ENCODE measurements at places on chromosomes 7 and 10.

- DNase-seq, result no peak
Observed at GRCh38 chr7:6074612-6075380, 43.6 kb downstream of the ANKRD61 start.

DNA sequence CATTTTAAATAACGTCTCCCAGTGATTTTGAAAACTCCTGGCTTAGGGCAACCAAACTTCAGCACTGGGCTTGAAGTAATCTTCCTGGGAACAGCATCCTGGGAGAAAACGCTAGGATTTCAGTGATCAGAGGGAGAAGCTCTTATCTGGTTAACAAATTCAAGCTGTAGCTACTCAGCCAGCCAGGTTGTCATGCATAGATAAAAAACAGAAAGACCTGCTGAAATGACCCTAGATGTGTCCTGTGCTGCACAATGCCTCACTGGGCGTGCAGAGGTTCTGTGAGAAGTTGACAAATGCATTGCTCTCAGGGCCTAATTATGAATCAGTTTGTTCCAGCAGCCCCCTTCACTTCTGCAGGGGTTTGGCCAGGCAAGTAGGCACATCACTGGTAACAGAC is 68.9 kb upstream of the CHCHD3 start:
- DNase-seq, result no peak

- DNase-seq, result peak; percentile 84
Observed at GRCh38 chr10:88070080-88070880, 206.9 kb downstream of the PTEN start.

DNA sequence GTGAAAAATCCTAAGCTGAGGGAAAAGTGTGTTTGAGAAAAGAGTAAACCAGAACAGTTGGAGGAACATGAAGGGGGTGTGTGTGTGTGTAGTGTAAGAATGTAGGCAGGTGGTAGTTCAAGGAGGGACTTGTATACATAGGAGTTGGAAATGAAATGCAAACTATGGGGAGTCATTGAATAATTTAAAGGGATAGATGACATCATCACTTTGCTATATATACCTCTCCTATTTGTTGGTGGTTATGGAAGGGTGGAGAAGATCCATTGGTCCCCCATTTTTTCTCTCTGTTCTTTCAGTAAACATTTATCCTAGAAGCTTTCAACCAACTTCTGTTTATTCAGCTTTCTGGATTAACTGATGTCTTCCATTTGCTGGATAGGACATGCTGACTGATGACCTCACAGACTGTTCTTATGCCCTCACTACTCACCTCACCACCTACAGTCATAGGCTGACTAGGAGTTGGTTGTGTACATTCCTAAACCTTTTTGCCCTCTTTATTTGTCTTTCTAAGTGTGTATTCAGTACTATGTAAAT is 20.8 kb downstream of the PPP1R9A start:
- no peak for DNase-seq

DNA sequence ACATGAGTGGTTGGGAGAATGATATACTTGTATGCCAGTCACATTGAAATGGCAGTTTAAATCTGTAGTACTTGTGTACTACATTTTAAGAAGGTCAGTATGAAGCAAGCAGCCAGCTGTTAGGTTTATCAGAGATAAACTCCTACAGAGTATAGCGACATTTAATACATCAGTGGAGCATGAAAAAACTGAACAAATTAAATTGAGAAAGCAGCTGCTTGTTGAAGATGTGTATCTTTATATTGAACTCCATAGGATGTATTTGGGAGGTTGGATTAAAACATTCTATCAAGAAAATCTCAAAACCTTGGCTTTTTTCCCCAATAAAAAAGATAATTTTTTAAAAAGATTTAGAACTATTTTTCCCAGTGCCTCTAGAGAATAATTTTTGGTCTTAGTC is 47.8 kb downstream of the PHF14 start:
- DNase-seq, result no peak

- no peak for DNase-seq
Observed at GRCh38 chr7:41084381-41084780, 618.5 kb downstream of the INHBA start.

DNA sequence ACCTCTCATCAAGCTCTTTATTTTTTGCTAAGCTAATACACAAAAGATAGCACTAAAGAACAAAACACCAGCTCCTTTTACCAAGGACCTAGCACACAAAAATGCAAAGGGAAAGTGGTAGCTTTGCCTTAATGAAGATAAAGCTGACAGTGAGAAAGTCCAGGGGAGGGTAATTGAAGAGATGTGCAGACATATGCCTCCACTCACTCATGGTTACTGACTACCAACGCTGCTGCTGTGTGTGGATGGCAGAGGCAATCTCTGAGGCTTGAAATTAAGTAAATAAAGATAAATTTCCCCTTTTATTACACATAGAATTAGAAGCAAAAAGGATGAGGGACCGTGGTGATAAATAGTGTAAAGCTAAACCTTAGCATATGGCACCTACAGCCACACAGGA is 87.0 kb downstream of the HGF start:
- DNase-seq, result no peak

- no peak for DNase-seq
Observed at GRCh38 chr10:126673565-126673964, 3.1 kb upstream of the C10orf90 start.

DNA sequence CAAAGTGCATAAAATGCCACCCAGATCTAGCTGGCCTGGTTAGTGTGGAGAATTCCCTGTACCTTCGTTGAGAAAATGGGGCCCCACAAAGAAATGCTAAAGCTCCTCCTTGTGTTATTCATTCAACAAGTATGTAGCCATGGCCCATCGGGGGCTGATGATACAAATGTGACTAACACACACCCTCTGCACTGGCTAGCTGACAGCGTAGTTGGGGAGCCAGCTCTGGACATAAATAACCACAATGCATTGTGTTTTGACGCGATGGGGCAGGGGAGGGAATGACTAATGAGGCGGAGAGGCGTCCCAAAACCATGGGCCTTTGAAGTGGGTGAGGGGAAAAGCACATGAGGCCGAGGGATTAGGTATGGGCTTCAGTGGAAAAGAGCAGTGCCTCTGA is 28.2 kb upstream of the ASL start:
- no peak for DNase-seq

- DNase-seq, result no peak
Observed at GRCh38 chr7:144936314-144936713, 100.5 kb upstream of the TPK1 start.

DNA sequence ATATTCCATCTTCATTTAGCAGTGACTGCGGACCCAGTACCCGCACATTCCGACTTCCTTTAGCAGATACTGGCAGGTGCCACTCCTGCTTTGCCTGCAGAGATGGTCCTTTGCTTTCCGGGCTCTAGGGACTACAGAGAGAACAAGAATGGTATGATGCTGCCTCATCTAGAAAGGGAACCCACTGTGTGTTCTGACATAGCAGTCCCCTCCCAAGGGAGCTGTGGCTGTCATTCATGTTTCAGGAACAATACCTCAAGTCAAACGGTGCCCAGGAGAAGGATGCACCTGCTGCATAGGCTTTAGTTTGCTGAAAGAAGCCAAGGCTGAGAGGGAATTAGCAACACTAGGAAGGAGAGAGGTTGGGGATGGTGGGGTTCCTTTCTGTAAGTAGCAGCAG is 15.9 kb upstream of the TMEM72 start:
- DNase-seq, result no peak

GRCh38 chr7:42350801-42351200 is 113.8 kb upstream of the GLI3 start:
- DNase-seq, result no peak

- DNase-seq, result no peak
Observed at GRCh38 chr7:73844848-73845460, 2.6 kb upstream of the METTL27 start.

DNA sequence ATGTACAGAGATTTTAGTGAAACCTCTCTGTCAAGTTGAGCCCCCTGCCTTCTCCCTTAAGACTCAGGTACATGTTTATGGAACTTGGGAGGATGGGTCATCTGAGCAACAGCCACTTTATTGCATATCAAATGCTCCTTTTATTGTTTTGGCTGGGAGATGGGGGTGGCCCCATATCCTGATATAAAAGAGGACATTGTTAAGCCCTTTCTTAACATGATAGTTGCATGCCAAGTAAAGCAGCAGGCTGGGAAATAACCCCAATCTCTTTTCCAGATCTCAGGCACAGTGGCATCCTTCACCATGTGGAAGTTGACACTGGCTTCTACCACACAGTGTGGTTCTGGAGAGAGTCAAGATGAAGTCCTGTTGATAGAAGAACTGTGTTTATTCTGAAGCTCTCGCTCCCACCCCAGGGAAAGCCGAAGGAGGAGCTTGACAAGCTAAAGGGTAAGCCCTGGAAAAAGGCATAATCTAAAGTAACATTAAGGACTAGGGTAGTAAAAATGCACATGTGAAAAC is 746.7 kb downstream of the SUGCT start:
- DNase-seq, result no peak

GRCh38 chr10:97106207-97106606 is 79.6 kb downstream of the SLIT1 start:
- DNase-seq, result no peak

DNA sequence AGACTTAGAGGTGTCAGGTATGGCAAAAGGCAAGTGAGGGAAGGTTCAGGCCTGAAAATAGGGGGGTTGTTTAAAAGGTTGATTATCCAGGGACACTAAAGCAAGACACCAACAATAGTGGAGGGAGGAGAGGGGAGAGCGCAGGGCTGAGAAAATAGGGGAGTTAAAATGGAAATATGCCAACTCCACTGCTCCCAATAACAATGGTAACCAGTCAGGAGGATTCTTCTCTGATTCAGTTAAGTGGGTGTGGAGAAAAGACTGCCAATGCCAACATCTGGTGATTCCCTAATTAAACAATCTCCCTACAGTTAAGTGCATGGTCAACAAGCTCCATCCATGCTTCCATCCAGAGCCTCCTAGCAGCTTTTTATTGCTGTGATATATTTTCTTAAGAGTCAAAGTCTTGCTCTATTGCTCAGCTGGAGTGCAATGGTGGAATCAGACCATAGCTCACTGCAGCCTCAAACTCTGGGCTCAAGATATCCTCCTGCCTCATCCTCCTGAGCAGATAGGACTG is 183.3 kb downstream of the JAZF1 start:
- no peak for DNase-seq

DNA sequence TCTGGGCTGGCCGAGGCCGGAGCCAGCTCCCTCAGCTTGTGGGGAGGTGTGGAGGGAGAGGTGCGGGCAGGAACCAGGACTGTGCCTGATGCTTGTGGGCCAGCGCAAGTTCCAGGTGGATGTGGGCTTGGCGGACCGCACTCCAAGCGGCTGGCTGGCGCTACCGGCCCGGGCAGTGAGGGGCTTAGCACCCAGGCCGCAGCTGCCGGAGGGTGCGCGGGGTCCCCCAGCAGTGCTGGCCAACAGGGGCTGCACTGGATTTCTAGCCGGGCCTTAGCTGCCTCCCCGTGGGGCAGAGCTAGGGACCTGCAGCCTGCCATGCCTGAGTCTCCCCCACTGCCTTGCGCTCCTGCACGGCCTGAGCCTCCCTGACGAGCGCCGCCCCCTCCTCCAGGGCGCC is 242.8 kb downstream of the CCSER2 start:
- no peak for DNase-seq

DNA sequence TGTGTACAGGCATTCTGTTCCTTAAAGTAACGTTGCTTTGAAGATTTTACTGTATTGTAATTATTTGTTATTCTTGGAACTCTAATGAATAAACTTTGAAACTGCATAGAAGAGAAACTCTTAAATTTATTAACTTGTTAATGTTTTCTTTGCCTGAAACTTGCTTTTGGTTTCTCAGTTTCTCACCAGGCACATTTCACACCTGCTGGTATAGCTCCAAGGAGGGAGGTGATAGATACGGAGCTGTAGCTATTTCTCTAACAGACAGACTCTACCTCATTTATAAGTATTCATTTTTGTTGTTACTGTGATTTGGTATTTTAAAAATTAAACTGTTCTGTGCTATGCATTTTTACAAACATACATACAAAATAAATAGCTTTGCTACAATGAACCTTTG is 32.7 kb downstream of the R3HCC1L start:
- no peak for DNase-seq

DNA sequence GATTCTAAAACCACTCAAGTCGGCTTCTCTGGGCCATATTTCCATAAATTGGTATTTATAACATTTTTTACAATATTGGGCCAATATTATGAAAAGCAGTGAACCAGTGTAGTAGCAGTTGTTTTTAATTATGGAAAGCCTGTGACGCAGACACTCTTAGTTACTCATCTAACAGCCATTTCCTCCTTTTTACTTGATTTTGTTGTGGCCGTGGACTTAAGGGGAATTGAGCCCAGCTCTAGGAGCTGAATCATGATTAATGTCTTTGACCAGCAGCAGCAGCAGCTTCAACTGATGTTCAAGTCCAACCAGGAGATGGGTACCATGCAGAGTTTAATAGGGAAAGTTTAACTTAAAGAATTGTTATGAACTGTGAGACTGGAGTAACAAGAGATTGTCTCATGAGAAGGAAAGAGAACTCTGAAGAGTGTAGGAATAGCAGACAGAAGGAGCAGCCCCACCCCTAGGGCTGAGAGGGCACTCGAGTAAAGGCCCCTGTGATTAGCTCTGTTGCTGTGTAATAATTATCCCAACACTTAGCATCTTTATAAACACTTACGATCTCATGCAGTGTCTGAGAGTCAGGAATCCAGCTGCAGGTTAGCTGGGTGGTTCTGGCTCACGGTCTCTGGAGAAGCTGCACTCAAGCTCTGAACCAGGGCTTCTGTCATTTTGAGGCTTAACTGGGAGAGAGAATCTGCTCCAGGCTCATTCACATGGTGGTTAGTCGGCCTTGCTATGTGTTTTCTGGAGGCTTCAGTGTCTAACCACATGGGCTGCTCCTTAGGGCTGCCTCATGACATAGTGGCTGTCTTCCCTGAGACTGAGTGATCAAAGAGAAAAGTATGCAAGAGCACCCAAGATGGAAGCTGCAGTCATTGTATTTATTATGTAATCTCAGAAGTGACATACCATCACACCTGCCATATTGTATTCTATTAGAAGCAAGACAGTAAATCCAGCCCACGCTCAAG is 4.6 kb downstream of the LANCL2 start:
- no peak for DNase-seq

DNA sequence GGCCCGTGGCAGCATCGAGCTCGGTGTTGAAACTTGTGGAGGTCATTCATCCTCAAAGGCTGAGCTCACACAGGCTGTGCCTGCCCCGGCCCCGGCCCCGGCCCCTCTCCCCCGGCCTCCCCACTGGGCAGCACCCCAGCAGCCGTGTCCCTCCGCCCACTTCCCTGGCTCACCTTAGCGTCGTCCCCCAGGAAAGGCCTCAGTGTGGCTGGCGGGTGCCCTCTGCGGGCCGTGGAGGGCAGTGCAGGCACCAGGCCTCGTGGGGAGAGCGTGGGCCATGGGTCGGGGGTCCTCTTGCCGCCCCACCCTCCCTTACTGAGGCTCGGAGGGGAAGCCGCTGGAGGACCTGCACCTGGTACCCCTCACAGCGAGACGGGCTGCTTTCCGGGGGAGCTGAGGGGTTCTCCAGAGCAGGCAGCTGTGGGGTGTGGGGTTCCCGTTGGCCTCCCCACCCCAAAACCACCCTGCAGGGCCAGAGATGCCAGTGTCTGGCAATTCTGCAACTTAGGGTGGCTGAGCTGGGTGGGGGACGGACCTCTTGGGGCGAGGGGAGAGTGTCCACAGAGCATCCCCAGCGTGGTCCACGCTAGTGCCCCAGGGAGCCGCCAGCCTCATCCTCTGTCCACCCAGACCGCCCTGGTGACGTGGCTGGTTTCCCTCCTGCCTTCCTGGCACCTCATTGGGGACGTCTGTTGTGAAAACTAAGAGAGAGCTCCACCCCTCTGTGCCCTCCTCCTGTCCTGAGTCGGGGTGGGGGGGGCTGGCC is 44.2 kb upstream of the DPYSL4 start:
- no peak for DNase-seq

GRCh38 chr10:113007821-113008220 is 57.8 kb downstream of the TCF7L2 start:
- no peak for DNase-seq

- DNase-seq, result no peak
Observed at GRCh38 chr7:44565097-44565794, 8.5 kb downstream of the DDX56 start.
